ENCODE measurements at places on chromosomes 2 and 18.

- DNase-seq, result no peak
Measured at GRCh38 chr2:218999021-218999880, 6.0 kb upstream of the CRYBA2 start.

DNA sequence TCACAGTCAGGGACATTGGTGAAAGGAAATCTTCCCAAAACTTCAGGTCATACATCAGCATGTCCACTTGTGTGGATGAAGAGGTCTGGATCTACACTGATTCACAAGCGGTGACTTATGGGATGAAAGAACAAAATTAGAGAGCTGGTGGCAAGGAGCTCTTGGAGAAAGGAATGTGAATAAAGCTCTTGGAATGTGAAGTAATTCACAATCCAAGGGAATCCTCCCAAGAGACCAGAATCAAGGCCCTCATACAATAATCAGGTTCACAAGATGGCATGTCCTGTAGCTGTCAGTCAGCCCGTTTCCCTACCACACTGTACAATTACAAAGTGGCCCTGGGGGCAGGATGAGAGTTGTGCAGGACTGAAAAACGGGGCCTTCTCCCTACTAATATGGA is 96.2 kb downstream of the MRPS9 start:
- DNase-seq, result no peak

- DNase-seq, result no peak
Measured at GRCh38 chr2:238159661-238160205, 963 bp downstream of the ERFE start.

- DNase-seq, result no peak
Measured at GRCh38 chr2:145185696-145186095, 665.8 kb upstream of the ZEB2 start.

GRCh38 chr2:242063436-242063835 is 193.9 kb downstream of the RTP5 start:
- no peak for DNase-seq

DNA sequence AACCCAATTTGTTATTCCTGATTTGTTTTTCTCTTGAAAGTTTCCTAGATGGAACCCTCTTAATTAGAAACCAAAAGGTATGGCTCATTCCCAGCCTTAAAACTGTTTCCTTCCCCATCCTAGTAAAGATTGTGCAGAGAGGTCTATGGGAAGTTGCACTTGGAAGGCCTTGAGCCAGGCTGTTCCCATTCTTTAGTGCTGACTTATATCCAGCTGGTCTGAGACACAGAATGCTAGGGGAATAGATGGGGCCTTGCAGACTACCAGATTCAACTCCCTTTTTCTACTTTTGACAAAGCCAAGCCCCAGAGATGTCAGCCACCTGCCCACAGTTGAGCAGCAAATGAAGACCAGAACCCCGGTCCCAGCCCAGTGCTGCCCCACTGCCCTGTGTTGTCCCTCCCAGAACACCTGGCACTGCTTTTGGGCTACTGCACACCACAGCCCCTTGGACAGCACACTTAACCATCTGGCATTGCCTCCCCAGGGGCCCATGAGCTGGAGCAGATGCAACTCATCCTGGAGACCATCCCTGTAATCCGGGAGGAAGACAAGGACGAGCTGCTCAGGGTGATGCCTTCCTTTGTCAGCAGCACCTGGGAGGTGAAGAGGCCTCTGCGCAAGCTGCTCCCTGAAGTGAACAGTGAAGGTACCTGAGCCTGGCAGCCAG is 98.2 kb downstream of the MRO start:
- DNase-seq, result no peak

DNA sequence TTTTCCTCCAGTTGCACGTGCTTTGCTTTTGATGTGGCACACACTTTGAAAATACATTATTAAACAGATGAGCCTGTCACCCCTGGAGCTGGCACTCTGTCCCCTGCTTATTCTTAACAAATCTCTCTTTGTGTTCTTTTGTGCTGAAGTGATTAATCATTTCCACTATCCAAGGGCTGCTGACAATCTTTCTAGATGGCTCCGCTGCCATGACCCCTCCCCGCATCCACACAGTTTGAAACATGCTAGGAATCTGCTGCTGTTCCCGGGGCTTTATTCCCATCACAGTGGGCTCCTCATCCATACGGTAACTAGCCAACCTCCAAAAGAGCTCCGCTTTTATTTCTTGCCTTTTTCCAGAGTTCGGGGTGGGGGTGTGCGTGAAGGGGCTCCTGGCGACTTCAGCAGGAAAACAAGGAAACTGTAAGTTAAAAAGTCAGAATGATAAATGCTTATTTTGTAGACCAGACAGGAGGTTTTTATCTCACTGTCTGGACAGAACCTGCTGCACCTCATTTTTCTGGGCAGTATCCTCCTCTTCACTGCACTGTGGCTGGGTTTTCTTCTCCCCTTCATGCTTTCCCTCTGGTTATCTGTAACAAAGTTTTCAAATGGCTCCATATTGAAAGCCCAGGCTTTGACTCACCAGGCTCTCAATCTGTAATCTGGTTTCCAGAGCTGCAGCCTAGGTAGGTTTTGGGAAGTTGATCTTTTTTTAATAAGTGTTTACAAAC is 319.7 kb downstream of the AFF3 start:
- DNase-seq, result no peak

GRCh38 chr2:3449086-3449485 is 69.6 kb downstream of the TRAPPC12 start:
- no peak for DNase-seq

- no peak for DNase-seq
Measured at GRCh38 chr18:56191334-56191733, 447.1 kb downstream of the TXNL1 start.

- DNase-seq, result no peak
Measured at GRCh38 chr18:76139844-76140243, 355.2 kb downstream of the ZNF516 start.

GRCh38 chr18:10059610-10060468 is 146.0 kb downstream of the VAPA start:
- DNase-seq, result no peak

- peak; percentile 34 for DNase-seq
Measured at GRCh38 chr2:7517088-7517487, 599.9 kb downstream of the RNF144A start.

GRCh38 chr2:120772261-120772660 is 36.6 kb downstream of the GLI2 start:
- no peak for DNase-seq

GRCh38 chr2:142716463-142717242 is 160.8 kb upstream of the KYNU start:
- no peak for DNase-seq

Data from stimulated activated CD4-positive, alpha-beta T cell treated with anti-CD3 and anti-CD28 coated beads, Interleukin-15, amount 100 ng/mL, for 24 hours (primary cell).